DMS53 (cell line): ENCODE measurements at places on chromosomes 2 and 18.
A peak's percentile ranks its signal among the peaks of the same experiment; 100 is the strongest.

GRCh38 chr2:85684806-85685205 lies 9.4 kb upstream of the GNLY start:
- DNase-seq: no peak

GRCh38 chr2:112644933-112645309 lies 818 bp upstream of the SLC20A1 start:
- no peak for DNase-seq

DNA sequence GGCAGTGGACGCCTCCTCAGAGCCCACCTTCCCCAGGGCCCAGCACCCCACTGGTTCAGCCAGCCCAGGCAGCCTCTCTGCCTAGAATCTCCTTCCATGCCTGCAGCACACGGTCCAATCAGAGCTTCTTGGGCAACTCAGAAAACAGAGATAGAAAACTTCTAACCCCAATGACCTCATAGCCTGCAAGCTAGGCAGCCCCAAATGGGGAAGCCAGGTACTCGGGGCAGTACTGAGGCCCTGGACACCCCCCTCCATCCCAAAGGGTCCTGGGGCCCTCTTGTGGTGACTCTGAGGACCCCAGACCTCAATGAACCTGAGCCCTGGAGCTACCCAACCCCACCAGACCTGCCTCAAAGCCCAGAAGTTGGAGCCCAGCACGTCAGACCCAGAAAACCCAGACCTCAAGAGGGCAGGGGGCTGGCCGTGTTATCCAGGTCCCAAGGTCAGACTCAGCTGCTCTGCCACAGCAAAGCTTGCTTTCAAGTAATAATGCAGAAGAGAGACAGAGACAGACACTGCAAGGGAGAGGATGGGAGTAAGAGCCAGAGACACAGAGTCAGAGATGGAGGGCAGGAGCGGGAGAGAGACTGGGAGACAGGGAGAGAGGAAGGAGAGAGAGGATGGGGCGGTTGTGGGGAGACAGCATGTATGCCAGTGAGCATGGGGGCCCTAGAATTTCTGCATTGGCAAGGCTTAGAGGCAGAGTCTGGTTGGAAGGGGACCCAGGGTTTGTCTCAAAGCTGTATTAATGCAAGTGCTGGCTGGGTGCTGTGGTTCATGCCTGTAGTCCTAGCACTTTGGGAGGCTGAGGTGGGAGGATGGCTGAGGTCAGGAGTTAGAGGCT lies 28.2 kb downstream of the SERTAD2 start:
- no peak for DNase-seq

- DNase-seq: no peak
These were observed 35.8 kb downstream of the SCG2 start for GRCh38 chr2:223566396-223566795.

- DNase-seq: no peak
These were observed 24.6 kb downstream of the TMEM127 start for GRCh38 chr2:96241227-96241626.

DNA sequence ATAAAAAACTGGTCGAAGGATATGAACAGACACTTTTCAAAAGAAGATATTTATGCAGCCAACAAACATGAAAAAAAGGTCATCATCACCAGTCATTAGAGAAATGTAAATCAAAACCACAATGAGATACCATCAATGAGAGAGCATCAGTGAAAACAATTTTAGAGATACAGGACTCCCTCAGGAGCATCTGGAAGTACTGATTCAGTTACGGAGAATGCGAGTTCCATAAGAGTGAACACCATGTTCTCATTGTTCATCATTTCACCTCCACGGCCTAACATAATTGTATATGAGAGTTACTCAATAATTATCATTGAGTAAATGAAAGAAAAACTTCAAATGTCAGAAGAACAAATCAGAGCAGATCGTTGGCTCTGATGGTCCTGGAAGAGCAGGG lies 140.9 kb upstream of the TANK start:
- DNase-seq: no peak

- DNase-seq: peak; percentile 79
These were observed 68.6 kb upstream of the MAL start for GRCh38 chr2:94956797-94957391.

- no peak for DNase-seq
These were observed 1468.2 kb upstream of the ACVR2A start for GRCh38 chr2:146376511-146377064.

- no peak for DNase-seq
These were observed 12.4 kb downstream of the ASAP2 start for GRCh38 chr2:9219027-9219445.

GRCh38 chr2:3627500-3628100 lies 30.4 kb upstream of the ALLC start:
- no peak for DNase-seq

GRCh38 chr2:8355102-8355859 lies 326.6 kb upstream of the ID2 start:
- DNase-seq: no peak

DNA sequence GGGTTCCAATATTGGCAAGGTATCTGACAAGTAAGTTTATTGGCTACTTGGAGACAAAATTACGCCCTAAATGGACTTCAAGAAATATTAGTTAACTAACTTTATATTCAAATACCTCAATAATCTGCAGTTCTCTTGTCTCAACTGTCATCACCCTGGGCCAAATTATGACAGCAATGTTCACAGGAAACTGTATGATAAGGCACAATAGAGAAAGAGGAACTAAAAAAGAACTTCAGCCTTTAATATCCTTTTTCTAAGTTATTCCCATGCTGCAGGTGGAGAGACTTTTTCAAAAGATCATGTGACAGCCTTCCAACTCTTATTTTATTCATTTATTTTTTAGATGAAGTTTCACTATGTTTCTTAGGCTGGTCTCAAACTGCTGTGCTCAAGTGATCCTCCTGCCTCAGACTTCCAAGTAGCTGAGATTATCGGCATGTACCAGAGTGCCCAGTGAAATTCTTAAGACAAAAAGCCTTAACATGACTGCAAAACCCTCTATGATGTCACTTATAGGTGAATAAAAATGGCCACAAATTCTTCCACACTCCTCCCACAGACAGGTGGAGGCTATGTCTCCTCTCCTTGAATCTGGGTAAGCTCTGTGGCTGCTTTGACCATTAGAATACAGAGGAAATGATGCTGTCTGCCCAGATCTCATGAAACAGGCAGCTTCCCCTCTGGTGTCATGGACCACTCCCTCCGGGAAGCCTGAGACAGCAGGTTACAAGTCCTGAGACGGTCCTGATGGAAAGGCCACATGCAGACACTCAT lies 211.0 kb downstream of the TGIF1 start:
- no peak for DNase-seq

DNA sequence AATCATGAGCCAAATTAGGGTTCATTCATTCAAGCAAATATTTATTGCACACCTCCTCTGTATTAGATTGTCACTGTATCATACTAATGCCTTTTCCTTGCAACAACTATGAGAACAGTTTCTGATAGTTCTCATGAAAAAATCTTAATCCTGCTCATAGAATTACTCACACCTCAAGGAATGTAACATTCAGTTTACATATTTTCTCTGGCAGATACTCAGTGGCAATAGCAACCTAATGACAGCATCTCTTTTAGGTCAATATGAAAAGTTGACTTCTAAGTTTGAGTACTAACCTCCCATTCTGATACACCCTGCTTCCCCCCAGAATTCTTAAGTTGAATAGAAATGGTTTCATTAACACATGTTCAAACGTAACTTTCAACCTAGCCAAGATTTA lies 132.0 kb downstream of the VWC2L start:
- DNase-seq: no peak

DNA sequence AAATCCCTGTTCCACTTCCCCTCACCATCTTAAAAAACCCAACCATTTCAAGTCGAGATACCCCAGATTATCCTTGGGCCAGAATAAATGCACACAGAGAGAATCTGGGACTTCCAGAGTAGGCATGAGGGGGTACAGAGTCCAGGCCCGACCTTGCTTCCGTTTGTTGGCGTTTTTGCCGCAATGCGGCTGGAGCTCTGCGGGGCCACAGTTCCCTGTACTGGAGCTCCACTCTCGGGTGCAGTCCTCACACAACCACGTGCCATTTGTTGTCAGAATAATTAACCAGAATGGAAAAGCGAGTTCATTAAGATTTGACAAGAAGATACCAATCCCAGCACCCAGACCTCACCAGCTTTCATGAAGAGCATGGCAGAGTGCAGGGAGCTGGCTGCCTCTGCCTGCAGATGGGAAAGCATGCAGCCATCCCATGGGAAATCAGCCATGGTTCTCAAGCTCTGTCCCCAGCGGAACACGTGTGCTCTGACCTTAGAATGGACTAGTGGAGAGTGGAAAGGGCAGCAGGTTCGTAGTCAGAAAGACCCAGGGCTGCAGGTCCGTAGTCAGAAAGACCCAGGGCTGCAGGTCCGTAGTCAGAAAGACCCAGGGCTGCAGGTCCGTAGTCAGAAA lies 472.8 kb downstream of the EIPR1 start:
- no peak for DNase-seq

DNA sequence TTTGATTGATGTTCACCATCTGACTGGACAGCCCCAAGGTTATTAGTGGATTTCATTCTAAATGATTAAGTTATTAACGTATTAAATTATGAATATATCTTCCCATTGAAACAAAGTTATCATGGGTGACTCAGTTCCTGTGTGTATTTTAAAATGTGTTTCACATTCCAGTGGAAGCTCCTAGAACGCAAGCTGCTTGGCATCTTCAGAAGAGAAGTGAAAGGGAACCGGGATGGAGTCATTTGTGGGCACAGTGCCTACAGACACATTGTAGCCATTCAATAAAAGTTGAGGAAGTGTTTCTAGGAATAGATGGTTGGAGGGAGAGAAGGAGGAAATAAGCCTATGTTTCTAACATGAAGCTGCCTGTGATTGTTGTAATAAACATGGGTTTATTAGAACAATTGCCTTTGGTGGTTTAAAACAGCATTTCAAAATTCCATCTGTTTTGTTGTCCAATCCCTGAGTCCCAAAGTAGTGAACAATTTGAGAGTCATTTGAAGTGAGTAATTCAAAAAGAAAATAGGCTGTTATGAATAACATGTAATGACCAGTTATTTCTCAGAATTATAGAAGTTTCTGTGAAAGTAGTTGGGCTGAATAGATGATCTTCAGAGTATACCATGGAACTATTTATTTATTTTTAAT lies 143.5 kb downstream of the PKP4 start:
- DNase-seq: peak; percentile 18

DNA sequence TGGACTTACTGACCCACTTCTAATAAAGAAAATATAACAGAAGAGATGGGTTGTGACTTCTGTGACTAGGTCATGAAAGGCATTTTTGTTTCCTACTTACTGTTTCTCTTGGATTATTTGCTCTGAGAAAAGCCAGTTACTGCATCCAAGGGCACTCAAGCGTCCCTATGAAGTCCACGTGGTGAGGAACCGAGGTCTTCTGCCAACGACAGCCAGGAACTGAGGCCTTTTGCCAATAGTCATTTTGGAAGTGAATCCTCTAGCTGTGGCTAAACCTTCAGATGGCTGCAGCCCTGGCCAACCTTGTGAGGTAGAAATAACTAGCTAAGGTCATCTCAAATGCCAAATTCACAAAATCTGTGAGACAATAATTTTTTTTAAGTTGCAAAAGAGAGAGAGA lies 449.8 kb upstream of the RGPD4 start:
- no peak for DNase-seq

DNA sequence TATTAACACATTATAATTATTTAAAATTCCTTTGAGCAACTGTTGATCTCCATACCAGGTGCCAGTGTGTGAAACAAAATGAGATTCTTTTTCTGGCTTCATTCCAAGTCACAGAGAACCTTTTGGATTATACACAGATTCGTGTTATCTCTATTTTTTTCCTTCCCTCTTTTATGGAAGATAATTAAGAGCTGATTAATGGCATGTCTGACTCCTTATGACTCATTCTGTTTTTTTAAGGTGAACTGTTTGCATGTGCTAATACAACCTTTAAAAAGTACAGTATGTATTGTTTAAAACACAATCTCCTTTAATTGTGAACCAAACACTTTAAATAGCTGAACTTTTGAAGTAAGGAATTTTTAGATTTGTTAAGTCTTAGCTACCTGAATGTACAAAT lies 39.3 kb downstream of the PELI1 start:
- DNase-seq: peak; percentile 18

DNA sequence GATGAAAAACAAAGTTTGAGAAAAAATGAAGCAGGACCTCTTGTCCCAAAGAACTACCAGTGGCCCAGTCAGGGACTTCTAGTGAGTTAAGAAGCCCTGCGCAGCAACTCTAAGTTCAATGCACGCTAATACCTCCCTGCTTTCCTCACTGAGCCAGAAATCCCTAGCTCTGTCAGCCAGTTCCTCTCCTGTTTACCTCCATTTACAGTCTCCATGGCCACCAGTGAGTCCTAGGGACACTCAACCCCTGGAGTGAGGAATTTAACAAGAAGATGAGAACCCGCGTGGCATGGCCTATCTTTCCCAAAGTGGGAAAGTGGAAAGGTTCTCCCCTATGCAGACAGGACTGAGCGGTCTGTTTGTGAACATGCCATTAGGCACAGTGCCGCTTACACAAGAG lies 31.0 kb downstream of the MRPL33 start:
- DNase-seq: no peak

GRCh38 chr2:65622951-65623535 lies 190.6 kb upstream of the SPRED2 start:
- no peak for DNase-seq

DNA sequence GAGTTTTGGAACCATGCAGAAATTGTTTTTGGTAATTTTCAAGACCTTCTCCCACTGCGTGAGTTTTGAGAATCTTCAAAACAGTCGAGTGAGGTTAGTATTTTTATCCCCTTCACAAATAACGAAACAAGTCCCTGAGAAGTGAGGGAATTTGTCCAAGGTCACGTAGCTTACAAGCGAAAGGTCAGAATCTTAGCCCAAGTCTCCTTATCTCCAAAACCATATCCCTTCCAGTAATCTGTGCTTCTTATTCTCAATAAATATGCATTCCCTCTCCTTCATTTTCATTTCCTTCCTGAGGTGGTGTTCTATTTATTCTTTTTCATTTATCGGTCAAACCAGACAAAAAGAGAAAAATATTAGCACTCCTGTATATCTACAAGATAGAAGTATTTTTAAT lies 163.6 kb downstream of the MREG start:
- DNase-seq: no peak

- DNase-seq: peak; percentile 16
These were observed 6.6 kb downstream of the NR4A2 start for GRCh38 chr2:156325688-156326525.

DNA sequence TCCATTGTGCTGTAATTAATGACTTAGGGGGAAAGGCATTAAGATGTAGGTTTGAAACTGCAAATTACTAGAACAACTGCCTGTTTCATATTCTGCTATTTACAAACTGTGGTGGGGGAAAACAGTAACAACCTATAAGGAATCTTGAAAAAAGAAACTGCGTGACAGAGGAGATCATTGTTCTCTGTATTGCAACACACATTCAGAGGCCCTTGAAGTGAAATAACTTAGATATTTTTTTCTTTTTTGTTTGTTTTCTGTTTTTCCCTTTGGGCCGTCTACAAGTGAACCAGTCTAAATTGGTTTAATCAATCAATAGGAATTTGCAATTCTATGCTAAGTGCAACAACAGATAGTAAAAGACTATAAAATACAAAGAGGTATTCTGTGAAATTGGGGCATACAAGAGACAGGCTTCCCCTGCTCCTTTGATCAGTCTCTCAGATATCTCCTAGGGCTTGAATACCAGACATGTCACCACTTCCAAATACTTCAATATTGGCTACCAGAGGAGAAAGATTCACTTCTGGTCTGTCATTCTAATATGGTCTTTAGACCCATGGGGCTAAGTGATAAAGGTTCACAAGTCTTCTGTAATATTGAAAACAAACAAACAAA lies 2055.1 kb upstream of the CELF4 start:
- no peak for DNase-seq

GRCh38 chr2:27681841-27682240 lies 18.2 kb downstream of the SLC4A1AP start:
- DNase-seq: peak; percentile 18
